Activated naive CD4-positive, alpha-beta T cell (primary cell): ENCODE measurements at places on chromosomes 5 and 9.

DNA sequence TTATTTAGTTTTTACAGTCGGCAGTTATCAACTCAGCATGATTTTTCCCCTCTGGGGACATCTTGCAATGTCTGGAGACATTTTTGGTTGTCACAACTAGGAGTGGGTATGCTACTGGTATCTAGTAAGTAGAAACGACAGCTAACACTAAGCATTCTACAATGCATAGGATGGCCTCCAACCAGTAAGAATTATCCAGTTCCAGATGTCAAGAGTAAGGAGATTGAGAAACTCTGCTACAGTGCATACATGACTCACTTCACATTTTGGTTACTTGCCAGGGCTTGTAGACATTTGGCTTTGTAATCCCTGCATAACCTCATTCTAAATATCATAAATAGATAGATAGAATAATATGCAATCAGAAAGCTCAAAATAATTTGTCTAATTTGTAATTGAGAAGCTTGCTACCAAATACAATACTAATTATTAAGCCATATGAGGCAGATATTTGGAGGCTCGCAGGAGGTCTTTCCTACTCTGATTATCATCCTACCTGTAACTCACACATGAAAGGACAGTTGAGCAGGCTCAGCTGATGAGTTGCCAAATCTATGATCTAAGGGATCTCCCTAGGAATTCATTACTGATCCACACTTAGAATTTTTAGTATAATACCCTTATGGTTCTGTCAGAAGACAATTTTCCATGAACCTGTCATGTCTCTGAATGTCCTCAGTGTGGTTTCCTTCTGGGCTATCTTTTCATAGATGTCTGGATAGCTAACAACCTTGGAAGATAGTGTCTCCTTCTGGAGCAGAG, 346.9 kb upstream of the TLE4 start:
- DNase-seq = no peak

DNA sequence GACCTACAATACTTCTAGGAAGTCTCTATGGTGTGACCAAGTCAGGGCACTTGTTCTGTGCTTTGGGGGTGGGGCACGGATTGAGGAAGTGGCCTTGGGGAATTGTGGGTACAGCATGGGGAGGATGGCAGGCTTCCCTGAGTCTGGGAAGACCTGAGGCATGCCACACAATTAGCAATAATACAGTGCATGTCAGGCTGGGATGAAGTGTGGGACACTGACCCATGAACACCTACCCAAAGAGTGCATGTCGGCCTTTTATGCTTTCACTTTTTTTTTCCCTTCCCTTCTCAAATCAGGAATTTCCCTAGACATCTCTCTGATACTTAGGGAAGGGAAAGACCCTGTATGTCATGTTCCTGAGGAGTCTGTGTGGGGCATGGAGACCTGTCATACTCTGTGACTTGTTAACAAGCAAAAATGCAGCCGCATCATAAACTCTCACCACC, 146.4 kb downstream of the PALM2AKAP2 start:
- DNase-seq = no peak

DNA sequence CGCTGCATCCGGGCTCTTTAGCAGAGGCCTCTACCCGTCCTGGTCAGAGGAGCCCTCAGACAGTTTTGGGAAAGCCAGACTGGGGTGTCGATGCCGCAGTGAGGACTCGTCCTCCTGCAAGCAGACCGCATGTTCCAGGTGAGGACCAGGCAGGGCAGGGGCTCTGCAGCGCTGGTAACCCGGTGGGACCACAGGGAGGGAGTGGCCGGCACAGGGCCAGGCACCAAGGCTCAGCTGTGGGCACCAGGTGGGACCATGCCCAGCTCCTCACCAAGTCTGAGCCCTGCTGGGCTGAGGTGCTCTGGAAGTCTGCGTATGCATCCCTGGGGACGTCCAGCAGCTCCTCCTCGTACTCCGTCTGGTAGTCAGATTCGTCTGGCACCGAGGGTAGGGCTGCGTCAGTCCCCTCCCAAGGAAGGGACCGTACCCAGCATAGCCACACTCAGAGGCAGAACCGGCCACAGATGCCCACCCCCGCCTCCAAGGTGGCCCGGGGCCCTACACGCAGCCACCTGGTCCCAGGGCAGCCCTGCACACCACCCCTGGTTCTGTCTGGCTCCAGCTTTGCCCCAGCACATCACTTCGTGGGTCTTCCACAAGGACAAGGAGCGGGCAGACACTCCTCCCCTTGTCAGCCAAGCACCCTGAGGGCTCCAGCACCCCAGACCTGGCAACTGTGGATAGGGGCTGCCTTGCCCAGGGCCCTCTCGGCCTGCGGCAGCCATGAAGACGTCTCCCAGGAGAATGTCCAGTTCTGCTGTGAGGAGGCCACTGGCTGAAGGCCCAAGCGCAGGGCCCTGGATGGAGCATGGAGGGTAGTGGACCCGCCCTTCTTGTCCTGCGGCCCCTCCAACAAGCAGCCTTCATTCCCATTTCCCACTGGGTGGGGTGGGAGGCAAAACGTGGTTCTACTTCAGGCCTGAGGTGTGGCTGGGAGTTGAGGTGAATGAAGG, 1.5 kb upstream of the NSMF start:
- no peak for DNase-seq

DNA sequence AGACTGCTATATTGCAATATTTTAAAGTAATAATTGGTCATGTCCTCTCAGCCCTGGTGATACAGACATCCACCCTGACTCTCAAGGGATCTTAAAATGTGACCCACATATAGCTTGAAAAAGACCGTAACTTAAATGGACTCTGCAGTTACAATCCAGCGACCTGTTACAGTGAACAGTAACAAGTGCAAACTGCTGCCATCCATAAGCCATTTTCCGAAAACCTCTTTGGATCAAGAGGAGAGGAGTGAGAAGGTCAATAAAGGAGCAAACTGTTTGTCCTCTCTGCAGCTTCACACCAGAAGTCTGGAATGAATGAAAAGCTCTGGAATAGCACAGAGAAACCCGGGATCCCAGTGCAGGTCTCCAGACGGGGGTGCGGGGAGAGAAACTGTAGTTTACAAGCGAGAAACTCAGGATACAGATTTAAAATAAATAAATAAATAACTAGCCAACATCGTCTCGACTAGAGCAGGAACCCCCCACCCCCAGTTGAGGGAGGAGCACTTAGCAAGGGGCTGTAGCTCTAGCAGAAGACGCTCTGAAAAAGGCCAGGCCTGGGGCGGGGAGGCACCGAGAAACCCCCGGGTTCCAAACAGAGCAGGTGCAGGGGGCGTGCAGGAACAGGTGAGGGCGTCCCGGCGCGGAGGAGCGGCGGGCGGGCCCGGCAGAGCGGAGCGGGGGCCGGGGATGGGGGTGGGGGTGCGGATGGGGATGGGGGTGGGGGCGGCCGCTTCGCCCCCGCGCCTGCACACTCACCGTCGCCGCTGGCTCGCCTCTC, 572 bp downstream of the ZDHHC21 start:
- DNase-seq = no peak

GRCh38 chr5:89067362-89067761, 184.4 kb upstream of the MEF2C start:
- no peak for DNase-seq

DNA sequence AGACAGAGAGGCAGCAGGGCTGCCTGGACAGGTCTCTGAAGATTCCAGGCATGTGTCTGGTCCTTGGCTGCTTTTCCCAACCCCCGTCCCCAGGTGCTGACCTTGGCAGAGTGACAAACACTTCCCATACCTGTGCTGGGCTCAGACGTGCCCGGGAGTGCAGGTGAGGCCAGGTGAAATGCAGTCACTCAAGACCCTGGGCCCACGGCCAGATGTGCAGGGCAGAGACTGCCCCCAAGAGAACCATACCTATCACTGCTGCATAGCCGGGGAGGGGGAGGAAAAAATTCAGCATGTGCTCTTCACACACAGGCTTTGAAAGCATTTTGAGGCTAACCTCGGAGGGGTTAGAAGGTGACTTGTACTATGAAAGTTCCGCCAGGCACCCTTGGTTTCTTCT, 22.6 kb downstream of the CCNJL start:
- DNase-seq = no peak

GRCh38 chr5:160629003-160629402, 207.3 kb downstream of the PTTG1 start:
- DNase-seq = no peak

GRCh38 chr9:75993434-75993833, 103.0 kb downstream of the PCSK5 start:
- no peak for DNase-seq

DNA sequence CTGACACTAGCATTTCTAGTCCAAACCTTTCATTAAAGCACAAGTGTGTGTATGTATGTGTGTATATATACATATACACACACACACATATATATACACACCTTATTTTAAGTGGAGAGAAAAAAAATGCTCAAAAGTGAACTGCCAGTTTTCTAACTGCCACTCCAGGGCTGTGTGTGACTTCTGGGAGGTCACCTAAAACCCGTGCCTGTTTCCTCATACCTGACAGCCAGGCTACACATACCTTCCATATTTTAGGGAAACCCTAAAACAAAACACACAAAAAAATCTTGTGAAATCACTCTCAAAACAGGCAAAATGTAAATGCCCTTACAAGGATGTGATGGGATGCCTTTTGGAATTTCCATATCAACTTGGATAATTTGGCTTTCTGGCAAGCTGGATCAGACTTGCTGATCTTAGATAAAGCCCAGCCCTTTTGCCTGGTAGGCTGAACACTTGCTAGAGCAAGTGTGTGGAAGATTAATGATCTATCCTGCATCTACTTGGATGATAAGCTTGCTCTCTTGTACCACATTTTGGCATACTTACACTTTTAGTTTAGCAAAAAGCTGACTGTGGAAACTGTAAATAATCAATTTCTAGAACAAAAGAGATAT, 127.8 kb downstream of the GNAQ start:
- DNase-seq = no peak

DNA sequence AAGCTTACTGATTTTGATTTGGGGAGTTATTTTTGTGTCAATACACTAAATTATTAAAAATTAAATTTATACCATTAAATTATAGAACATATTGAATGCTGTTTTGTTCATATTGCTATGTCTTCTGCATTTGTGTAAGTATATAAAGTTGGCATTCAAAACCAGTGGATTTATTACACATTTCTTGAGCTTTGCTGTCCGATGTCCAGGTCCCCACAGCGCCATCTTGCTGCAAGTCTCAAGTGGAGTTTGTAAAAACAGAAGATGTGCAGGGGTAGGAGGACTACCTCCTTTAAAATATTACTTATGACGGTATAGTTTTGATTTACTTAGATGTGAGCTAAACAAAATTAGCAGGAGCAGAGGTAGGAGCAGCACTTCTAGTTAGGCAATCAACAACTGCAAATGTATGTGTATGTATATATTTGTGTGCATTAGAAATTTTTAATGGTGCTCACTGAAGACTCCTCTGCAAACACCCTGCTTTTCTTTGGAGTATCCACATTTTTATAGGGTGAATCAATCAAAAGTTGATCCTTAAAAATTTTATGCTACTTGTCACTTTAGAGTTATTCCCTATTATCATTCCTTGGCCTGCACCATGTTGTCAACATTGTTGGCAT, 37.4 kb downstream of the CPEB4 start:
- DNase-seq = peak; percentile 28

GRCh38 chr9:121673576-121673975, 22.1 kb downstream of the DAB2IP start:
- no peak for DNase-seq

GRCh38 chr9:110114086-110114858, 93.7 kb downstream of the C9orf152 start:
- DNase-seq = no peak

DNA sequence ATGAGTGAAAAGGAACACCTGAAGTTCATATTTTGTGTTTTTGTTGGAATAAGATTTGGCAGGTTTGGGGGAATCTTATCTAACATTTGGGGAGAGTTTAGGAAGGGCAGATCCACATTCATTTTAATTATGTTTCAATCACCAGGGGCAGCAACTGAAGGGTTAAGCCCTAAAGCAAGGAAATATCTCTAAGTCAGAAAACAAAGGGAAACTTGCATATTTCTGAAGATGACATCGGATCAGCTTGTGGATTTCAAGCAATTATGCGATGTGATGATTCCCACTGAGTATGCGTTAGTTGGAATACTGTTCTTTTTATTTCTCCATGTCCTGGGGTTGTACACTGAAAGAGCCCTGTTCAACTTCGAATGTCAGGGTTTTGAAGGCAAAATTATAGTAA, 59.8 kb upstream of the NFIB start:
- no peak for DNase-seq

DNA sequence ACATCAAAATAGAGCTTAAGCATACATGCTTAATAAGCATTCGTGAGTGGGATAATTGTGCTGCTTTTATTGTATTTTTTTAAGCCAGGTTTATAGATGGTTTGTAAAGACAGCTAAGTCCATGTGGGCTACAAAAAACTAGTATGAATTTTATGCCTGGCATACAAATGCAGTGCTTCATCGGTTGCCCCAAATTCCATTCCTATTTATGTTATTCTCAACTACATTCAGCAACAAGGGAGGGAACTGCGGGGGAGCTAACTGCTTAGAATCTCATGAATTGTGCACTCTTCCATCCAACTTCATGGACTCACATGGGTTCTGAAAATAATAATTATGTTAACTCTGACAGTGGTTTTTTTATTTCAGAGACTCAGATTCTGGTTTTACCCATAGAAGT, 199.2 kb downstream of the FAM170A start:
- no peak for DNase-seq
